Breast epithelium (tissue), 4 donors: ENCODE measurements at places on chromosomes 1 and 21. TPM values are rescaled to one million over a fixed set of nuclear protein-coding genes. Genes with fewer than 3 reads are reported as not detected.

GRCh38 chr1:111586112-111586511 lies 33.5 kb upstream of the RAP1A start:
- no peaks in the 10 kb centered on the region for H3K27me3 ChIP-seq
- no peaks in the 10 kb centered on the region for H3K4me1 ChIP-seq
- no peaks in the 10 kb centered on the region for H3K36me3 ChIP-seq

TRIM67 gene
- not detected for total RNA-seq

FCGR3B gene
- 0.32 TPM for total RNA-seq

SLAMF9 gene
- total RNA-seq = not detected

NBPF10 gene
- 3.4 TPM for total RNA-seq

DNA sequence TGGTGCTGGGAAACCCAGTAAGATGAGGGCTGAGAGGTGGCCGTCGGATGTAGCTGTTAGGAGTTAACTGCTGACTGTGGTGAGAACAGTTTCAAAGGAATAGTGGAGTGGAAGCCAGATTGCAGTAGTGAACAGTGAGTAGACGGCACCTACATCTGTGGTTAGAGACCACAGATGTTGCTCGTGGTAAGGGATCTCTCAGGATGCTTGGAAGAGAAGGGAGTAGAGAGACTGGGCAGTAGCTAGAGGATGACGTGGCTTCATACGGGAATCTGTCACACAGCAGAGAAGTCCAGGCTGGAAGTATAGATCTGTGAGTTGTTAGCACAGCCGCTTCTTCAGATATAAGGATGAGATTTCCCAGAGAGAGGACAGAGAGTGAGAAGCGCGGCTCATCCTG lies 7.8 kb upstream of the ARTN start:
- H3K27me3 ChIP-seq = no peaks in the 10 kb centered on the region
- no peaks in the 10 kb centered on the region for H3K4me1 ChIP-seq
- no peak for DNase-seq

DNA sequence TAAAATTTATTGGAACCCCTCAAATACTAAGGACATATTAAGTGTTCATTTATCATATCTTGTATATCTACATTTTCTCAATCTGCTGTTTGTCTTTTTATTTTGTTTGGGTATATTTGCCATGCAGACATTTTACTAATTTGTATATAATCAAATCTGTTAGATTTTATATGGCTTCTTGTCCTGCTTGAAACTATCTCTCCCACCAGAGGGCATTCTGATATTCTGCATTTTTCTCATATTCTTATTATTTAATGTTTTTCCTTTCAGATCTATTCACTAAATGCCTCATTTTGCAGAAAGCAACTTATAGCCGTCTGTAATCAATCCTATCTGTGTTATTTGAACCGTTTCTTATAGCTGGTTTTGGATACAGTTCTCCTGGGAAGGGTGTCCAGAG lies 745.5 kb downstream of the LRRIQ3 start:
- no peaks in the 10 kb centered on the region for H3K27me3 ChIP-seq
- no peaks in the 10 kb centered on the region for H3K4me1 ChIP-seq
- H3K4me3 ChIP-seq = no peak overlapping the region
- no peak for DNase-seq
- no peaks in the 10 kb centered on the region for H3K36me3 ChIP-seq
- H3K27ac ChIP-seq = no peak overlapping the region

- H3K27ac ChIP-seq = no peak overlapping the region
- H3K4me3 ChIP-seq = no peak overlapping the region
- no peaks in the 10 kb centered on the region for H3K27me3 ChIP-seq
- peak; percentile 34 for DNase-seq
- no peaks in the 10 kb centered on the region for H3K4me1 ChIP-seq
These were observed 116.1 kb downstream of the DMRTB1 start for GRCh38 chr1:53575141-53575954.

DNA sequence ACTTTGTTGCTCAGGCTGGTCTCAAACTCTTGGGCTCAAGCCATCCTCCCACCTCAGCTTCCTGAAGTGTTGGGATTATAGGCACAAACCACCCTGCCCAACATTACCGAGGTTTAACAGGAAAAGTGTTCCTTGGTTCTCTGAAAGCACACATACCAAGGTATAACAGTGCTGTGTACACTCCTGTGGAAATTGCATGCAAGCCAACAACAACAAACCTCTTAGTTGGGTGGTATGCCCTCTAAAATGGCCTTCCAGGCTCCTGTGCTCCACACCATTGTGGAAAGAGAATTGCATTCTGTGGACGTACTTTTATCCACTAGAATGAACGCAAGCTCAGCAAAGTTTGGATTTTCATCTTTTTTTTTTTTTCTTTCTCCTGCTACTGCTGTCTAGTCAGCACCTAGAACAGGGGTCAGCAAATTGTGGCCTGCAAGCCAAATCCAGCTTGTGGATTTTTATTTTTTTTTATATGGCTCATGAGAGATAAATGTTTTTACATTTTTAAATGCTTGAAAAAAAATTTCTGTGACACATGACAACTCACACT lies 192.2 kb upstream of the TNR start:
- no peaks in the 10 kb centered on the region for H3K27me3 ChIP-seq
- H3K36me3 ChIP-seq = no peaks in the 10 kb centered on the region
- H3K4me3 ChIP-seq = no peak overlapping the region
- no peak overlapping the region for H3K27ac ChIP-seq
- no peaks in the 10 kb centered on the region for H3K4me1 ChIP-seq

GRCh38 chr1:1540090-1540817 lies at the start of gene TMEM240:
Gene TMEM240, minus strand, starts transcription at chr1:1540624. Its CDS starts 278 bp downstream, at chr1:1540346.
- peak within 1 kb of the TSS; percentile 61 for H3K27ac ChIP-seq
- H3K4me1 ChIP-seq = no peaks in the 10 kb centered on the region
- peak; percentile 44 for DNase-seq
- no peaks in the 10 kb centered on the region for H3K27me3 ChIP-seq
- no peaks in the 10 kb centered on the region for H3K36me3 ChIP-seq
- peak within 1 kb of the TSS; percentile 55 for H3K4me3 ChIP-seq

DDAH1 gene
- total RNA-seq = 9.3 TPM

- DNase-seq = no peak
- H3K4me3 ChIP-seq = no peak overlapping the region
- H3K36me3 ChIP-seq = no peaks in the 10 kb centered on the region
- no peaks in the 10 kb centered on the region for H3K4me1 ChIP-seq
- no peaks in the 10 kb centered on the region for H3K27me3 ChIP-seq
These were observed 420.9 kb upstream of the CAMK1G start for GRCh38 chr1:209162651-209163050.

DNA sequence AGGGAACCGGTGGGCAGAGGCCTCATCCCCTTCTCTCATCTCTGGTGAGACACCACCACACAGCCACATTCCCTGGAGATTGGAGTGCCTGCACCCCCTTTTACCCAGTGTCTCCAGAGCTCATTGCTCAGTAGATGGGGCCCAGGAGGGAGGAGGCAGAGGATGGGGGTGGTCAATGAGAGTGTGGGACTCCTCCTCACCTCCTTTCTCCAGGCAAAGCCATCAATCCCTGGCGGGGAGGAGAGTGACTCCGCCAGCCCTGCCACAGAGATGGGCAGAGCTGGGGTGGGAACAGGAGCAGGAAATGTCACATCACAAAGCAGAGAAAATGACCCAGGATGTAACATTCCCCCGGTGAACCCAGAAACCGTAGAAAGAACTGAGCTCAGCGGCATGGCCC lies 117.2 kb downstream of the MATN1 start:
- no peaks in the 10 kb centered on the region for H3K4me1 ChIP-seq
- no peak for DNase-seq
- H3K4me3 ChIP-seq = no peak overlapping the region

DNA sequence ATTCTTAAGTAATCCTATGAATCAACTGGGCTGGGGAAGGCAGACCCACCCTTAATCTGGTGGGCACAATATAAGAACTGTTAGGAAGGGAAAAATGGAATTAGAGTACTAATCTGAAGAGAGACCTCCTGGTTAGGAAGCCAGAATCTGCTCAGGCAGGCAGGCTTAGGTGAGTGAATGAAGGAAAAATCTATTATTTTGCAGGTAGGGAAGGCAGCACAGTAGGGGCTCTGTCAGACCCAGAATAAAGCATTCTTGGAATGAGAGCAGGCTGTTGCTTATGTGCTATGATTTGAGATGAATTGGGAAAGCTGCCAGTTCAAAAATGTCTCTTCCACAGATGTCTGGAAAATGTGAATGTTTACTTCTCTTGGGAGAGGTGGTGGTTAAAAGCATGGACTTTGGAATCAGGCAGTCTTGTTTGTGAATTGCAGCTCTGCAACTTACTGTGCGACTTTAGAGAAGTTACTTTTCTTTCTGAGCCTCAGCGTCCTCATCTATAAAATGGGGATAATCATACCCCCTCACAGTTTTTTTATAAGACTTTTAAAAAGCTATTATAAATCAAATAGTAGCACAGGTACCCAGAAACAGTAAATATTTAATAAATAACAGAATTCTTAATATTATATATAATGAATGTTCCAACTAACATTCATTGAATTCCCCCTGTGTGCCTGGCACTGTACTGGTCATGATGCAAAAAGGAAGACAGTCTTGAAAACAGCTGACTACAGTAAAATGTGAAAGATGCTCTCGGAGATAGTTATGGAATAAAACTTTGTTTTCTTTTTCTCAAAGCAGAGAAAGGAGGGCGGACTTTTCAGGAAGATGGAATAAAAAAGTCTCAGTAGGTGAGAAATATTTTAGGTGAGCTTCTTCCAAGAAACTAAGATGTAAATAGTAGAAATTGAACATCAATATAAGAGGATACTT lies 15.3 kb upstream of the ZNF644 start:
- no peaks in the 10 kb centered on the region for H3K4me1 ChIP-seq
- H3K27me3 ChIP-seq = no peaks in the 10 kb centered on the region
- no peaks in the 10 kb centered on the region for H3K36me3 ChIP-seq
- DNase-seq = no peak

DNA sequence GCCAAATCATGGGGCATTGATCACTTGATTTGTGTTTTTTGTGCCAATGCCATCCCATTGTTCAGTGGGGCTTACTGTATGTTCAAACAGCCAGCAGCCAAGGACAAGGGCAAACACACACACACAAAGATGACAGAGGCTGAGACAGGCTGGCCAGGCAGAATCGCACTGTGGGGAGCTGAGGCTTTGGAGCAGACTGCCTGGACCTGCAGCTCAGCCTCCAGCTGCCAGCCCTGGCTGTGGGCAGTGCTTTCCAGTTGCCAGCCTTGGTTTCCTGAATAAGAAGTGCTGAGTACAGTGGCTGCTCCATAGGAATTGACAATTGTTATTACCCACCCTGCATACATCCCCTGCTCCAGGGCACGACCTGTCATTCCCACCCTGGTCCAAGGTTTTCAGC lies 16.9 kb upstream of the PCP4 start:
- no peak for DNase-seq
- no peaks in the 10 kb centered on the region for H3K36me3 ChIP-seq
- no peak overlapping the region for H3K27ac ChIP-seq
